ENCODE measurements at places on chromosomes 7 and 10.

GRCh38 chr10:122510326-122510725 is 49.0 kb downstream of the HTRA1 start:
- no peak for DNase-seq

- no peak for DNase-seq
Measured at GRCh38 chr10:96275685-96276418, 4.5 kb upstream of the BLNK start.

- no peak for DNase-seq
Measured at GRCh38 chr7:133077394-133077793, 4.5 kb downstream of the CHCHD3 start.

DNA sequence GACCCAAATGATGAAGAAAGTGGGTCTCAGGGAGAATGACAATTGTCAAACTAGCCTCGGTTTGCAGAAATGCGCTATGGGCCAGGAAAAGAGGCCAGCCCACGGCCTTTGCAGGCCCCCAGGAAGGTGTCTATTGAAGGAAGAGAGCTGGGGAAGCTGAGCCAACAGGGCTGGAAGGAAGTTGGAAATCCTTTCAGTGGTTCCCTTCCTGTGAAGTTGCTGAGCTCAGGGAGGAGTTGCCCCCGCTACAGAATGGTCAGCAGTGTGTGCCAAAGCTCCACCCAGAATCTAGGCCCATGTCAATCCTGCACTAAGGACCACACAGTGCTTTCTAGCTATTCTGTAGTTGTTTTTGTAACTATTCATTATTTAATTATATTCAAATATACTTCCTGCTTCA is 91.6 kb upstream of the ANLN start:
- no peak for DNase-seq

DNA sequence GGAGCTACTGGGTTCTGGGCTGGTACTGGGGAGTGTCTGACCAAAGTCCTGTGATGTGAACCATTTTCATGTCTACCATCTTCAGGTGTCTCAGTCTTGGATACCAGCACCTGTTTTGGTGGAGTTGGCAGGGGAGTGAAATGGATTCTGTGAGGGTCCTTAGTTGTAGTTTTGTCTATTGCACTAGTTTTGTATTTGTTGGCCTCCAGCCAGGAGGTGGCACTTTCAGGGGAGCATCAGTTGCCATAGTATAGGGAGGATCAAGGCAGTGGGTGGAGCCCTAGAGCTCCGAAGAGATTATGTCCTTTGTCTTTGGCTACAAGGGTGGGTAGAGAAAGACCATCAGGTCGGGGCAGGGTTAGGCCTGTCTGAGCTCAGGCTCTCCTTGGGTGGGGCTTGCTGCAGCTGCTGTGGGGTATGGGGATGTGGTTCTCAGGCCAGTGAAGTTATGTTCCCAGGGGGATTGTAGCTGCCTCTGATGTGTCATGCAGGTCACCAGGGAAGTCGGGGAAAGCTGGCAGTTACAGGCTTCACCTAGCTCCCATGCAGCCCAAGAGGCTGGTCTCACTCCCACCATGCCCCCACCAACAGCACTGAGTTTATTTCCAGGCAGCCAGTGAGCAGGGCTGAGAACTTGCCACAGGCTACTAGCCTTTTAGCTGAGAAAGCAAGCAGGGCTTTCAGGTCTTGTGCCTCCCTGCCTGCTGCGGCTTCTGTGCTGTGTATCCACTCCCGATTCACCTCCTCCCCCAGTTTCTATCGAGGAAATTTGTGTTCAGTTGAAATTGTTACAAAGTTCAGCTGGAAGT is 153.1 kb downstream of the ZNF365 start:
- DNase-seq: no peak

GRCh38 chr7:92661651-92662050 is 71.5 kb upstream of the FAM133B start:
- no peak for DNase-seq

DNA sequence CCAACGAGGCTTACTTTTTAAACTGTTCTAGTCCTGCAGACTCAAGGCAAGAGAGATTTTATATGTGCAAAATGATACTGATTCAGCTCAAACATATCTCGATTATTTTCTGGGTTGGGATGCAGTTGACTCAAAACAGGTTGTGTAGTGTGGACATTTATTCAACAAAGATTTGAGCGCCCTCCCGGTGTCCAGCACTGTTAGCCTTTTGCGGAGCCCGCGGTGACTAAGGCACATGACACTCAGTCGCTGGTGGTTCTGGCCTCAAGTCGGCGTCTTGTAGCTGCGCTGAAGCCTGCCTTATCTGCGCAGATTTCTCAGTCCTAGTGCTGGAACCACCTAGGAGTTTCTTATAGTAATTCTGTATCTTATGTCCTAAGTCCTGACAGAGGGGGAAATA is 938 bp upstream of the CADPS2 start:
- DNase-seq: no peak

- DNase-seq: no peak
Measured at GRCh38 chr10:25492040-25492439, 317.2 kb downstream of the GPR158 start.

DNA sequence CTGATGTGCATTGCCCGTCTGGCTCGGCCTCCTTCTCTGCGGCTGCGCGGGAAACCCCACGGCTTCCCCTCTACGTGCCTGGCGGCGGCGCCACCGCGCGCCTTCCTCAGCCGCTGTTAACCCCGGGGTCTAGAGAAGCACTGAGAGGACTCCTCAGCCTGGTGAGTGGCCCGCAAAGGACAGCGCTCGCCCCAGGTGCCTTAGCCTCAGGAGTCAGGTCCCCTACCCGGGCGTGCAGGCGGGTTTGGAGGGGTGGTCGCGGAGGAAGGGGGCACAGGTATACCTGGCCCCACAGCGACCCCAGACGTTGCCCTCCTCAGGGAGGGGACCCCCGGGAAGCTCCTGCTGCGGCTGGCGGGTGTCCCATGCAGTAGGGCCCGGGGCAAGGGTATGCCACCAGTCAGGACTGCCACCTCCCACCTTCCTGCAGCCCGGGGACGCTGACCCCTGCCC is 51.0 kb downstream of the ARL5B start:
- no peak for DNase-seq

DNA sequence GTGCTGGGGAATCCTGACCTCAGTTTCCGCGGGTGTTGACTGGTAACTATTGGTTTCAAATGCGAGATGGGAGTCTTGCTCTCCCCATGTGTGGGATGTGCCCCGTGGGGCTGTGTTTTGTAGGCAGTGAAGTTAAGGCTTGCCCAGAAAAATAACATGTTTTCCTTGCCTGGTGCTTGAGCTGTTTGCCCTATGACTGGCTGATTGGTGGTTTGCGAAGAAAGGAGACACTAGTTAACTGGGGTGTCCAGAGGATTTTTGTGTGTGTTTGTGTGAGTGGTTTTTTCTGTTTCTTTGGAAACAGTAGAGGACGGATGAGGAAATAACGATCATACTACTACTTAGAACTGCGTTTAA is 61.9 kb downstream of the CREB5 start:
- DNase-seq: no peak

GRCh38 chr10:5551531-5552375 is 27.0 kb downstream of the CALML3 start:
- no peak for DNase-seq

DNA sequence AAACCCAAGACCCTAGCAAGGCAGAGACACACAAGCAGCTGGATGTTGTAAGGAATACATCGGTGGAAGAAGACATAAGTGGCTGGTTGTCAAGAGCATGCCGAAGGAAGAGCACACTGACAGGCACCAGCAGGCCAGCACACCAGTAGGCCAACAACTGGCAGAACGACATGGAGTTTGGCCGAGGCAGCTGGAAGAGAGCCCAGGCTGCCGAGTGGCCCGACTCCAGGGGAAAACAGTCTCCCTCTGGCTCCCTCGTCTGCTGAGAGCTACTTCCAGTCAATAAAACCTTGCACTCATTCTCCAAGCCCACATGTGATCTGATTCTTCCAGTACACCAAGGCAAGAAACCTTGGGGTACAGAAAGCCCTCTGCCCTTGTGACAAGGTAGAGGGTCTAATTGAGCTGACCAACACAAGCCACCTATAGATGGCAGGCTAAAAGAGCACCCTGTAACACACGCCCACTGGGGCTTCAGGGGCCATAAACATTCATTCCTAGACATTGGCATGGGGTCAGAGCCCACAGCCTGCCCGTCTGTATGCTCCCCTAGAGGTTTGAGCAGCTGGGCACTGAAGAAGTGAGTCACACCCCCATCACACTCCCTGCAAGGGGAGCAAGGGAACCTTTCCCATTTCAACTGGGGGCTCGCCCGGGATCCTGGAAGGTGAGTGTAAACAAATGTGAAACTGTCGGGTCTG is 14.7 kb upstream of the TNS3 start:
- DNase-seq: no peak

DNA sequence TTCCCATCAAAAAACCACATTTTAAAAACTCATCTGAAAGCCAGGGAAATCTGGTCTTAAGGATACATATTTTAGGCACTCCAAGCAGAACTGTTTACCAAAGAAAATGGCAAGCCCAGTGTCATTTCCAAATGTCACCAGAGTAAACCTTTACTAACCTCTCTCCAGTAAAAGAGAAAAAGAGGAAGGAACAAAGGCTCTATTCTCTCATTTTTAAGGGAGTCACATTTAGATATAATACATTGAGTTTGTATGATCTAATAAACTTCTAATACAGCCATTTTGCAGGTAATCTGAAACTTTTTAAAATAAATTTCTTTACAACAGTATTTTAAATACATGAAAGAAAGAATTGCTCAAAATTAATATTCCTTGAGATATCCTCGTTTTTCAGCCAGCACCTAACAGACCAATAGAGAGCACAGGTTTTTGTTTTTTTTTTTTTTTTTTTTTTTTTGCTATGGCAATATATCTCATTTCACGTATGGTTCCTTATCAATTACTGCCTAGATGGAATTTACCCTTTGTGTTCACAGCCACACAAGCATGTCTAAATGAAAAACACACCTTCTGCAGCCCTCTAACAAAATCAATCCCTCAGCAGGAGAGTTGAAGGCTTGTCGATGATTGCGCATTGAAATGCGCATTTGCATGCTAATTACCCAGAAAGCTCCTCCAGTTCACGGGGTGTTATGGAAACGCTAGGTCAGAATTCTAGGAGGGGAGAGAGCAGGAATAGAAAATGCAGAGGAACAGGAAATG is 39.8 kb upstream of the MSRB2 start:
- no peak for DNase-seq

DNA sequence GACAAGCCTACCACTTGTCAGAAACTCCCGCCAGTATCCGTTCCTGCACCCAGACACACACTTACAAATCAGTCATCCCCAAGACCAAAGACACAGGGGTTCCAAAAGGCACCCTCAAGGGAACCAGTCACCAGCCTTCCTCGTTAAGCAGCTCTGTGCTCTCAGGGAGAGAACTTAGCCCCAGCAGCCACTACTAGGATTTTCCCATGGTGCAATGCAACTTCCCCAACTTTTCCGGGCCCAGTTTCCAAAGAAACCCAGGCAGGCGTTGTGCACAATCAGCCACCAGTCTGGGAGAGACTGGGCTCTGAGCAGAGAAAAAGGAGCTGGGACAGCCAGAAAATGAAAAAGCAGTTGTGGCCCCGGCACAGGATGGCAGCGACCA is 1.2 kb downstream of the DLG5 start:
- no peak for DNase-seq

Data from HFF-Myc (cell line).